NCI-H524 treated with DMSO at 0.1 percent for 48 hours (cell line): ENCODE measurements at places on chromosomes 3 and 15.

GRCh38 chr15:92425578-92426225, 32.0 kb downstream of the ST8SIA2 start:
- DNase-seq: no peak

GRCh38 chr3:77068808-77069207, 28.9 kb downstream of the ROBO2 start:
- no peak for DNase-seq

DNA sequence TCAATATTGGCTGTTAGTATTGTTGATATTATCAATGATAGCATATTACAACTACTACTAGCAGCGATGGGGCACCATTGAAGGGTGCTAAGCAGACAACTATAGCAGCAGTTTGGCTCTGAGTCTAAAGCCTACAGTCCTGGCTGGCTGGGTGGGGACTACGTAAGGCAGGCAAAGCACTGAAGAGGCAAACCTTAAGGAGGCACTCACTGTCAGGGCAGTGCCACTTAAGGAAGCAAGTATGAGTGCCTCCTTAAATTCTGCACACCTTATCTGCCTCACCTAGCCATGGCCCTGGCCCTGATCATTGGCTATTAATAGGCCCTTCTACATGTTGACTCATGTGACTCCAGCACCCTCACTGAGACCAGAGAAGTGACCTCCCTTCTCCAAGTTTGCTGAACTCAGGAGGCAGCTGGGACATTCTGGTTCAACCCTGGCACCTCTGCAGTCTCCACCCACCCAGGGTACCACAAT, 20.6 kb downstream of the CDCP1 start:
- no peak for DNase-seq

DNA sequence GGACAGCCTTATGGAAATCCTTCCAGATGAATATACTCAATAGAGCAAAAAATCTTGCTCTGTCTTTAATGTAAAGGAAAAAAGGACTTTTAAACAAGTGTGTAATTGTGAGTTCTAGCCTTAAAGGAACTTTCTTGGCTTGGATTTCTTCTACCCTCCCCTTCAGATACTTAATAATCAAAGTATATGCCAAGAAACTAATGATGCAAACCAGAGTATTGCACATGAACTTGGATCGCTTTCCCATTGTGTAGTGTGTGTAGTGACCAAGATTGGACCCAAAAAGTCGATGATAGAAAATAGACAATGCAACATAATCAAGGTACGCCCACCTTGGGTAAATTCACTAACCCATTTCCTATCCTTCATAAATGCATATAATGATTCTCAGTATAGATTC, 123.8 kb downstream of the TIGIT start:
- DNase-seq: no peak

DNA sequence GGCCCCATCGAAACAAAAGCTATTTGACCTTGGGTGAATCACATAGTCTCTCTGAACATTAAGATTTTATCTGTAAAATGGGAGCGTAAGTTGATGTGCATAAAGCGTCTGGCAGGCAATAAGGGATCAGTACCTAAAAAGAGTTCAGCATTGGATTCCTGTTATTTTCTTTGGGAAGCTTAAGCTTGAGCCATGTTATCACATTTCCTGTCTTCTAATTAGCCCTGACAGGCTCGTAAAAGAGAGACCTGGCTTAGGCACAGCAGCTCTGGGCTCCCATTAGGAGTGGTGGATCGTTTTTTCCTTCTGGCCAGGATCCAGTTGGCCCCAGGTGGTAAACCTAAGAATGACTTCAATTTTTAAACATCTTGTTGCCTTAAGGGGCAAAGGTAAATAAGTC, 26.0 kb upstream of the CA12 start:
- DNase-seq: peak; percentile 96

DNA sequence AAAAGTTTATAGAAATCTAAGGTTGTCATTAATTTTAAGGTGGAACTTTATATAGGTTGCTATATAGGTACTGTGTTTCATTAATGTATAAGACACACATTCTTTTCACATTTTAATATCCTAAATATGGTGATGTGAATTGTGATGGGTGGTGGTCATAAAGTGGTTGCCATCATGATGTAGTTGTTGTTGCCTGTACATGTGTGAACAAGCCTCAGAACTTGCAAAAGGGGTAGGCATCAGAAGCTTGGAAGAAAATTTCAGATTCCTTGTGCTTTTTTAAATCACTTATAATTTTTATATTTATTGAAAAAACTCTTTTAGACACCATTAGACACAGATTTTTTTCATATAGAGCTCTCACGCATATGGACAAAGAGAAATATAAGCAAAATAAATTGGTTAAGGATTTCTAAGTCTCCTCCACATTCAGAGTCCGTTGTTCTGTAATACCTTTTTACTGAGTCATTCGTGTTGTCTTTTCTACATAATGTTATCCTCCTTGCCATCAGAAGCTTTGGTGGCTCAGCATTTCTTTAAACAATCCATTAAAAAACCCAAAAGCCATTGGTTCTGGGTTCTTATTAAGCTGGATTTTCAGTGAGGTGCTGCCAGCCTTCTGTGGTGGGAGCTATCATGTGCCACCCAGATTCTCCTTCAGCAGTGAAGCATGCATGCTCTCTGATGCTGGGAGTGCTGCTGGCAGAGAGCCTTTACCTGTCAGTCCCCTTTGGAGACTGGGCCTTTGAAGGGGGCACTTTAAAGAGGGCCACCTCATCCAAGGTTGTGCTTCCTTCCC, 140.4 kb upstream of the GALNT15 start:
- DNase-seq: no peak

GRCh38 chr15:77057072-77057471, 13.8 kb downstream of the TSPAN3 start:
- no peak for DNase-seq

DNA sequence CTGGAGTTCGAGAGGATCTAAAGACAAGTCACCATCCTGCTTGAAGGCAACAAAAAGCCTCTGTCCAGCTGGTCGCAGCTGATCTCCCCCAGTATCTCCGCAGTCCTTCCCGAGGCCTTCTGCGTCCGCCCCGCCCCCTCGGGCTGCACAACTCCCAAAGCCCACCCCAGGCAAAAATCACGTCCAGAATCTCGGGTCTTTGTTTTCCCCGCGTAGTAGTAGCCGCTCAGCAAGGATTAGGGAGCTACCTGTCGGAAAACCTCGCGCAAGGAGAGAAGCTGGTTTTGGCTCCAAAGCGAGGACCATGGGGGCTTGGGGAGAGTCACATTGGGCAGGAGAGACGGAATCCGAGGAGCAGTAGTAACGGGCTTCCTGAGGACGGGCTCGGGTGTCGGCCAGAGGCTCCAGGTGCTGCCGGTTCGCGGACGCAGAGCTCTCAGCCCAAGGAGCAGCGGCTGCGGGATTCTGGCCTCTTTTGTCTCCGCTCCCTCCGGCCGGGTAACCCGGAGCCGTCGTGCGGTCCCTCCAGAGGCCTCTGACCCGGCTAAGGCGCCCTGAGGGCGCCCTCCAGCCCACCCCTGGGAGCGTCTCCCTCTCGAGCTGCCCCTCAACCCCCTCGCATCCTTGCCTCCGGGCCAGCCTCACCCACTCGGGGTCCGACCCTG, 401 bp downstream of the ZSCAN29 start:
- DNase-seq: no peak

DNA sequence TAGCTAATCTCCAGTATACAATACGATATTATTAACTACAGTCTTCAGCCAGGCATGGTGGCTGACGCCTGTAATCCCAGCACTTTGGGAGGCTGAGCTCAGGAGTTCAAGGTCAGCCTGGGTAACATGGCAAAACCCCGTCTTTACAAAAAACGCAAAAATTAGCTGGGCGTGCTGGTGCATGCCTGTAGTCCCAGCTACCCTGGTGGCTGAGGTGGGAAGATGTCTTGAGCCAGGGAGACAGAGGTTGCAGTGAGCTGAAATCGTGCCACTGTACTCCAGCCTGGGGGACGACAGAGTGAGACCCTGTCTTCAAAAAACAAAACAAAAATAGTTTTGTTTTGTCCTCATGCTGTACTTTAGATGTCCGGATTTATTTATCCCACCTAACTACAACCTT, 29.2 kb upstream of the SV2B start:
- DNase-seq: no peak

- no peak for DNase-seq
Observed at GRCh38 chr3:37492977-37493471, 318.6 kb upstream of the LRRFIP2 start.

GRCh38 chr3:110165753-110166152, 828.4 kb upstream of the DPPA4 start:
- no peak for DNase-seq

DNA sequence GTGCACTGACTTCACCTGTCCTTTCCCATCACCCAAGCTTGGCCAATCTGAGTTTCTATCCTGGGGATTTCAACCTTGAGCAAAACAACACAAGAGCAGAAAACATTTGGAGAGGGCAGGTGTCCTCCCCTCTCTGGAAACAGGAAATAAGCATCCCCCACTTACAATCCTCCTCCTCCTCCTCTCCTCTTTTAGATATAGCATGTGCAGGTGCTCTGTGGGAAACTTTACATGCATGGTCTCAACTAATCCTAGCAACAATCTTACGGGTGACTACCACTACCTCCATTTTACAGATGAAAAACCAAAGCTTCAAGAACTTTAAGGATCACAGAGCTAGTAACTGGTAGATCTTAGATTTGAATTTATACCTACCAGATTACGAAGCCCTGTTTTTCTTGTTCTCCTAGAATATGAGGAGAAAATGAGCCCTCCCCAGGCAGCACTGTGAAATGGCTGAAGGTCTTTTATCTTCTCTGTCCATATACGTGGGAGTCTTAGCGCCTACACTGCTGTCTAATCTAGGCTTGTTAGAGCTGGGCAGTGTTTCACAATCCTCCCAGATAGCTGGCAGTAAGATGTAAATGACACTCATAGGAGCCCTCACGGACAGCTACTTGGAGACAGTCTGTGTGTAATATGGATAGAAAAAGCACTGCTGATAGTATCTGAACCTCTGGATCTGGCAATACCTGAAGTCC, 301.2 kb upstream of the PROK2 start:
- DNase-seq: no peak

- DNase-seq: no peak
Observed at GRCh38 chr3:134189849-134190248, 60.8 kb downstream of the RYK start.

GRCh38 chr3:69129531-69129930, 7.1 kb upstream of the LMOD3 start:
- DNase-seq: no peak

DNA sequence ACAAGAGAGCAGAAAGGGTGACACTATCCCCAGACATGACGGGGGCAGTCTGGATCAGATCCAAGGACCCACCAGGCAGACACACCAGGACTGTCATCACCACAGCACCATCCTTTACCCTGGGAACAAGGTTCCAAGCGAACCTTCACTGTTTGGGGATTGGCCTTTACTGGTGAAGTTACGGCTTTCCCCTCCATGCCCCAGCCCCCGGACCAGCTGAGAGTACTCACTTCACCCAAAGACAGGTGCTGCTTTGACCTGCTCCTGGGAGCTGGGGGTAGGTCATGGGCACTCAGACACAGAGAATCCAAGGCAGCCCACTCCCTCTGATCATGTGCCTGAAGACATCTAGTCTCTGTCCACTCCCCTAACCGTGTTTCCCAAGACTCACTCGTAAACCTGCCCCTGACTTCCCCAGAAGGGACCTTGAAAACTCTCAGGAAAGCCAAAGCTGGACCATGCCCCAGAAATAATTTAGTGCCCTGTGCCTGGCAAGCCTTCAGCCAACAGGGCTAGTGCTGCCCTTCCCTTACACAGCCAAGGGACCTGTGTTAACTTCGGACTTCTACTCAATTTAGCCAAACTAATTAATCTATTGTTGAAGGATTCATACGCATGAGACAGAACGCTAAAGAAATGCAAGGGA, 2.8 kb downstream of the RRP9 start:
- no peak for DNase-seq

DNA sequence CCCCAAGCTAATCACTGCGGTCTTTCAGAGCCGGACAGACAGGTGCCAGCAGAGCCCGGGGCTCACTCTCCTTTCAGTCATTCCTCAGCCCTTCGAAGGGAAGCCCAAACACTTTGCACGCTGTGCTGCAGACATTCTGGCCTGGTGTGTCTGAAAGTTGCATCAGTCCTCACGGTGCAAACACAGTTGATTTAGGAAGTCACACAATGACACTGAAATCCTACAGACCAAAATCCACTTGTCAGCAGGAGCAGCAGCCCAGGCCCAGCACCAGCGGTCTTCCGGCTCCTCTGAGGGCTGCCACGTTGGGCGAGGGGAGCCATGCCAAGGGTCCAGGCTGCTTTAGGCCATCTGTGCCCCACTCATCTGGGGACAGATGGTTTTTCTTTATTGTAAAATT, 61.6 kb downstream of the RGMA start:
- no peak for DNase-seq

GRCh38 chr3:171268677-171269076, 191.5 kb downstream of the TNIK start:
- DNase-seq: no peak

- DNase-seq: no peak
Observed at GRCh38 chr3:18720543-18720942, 295.4 kb upstream of the SATB1 start.

DNA sequence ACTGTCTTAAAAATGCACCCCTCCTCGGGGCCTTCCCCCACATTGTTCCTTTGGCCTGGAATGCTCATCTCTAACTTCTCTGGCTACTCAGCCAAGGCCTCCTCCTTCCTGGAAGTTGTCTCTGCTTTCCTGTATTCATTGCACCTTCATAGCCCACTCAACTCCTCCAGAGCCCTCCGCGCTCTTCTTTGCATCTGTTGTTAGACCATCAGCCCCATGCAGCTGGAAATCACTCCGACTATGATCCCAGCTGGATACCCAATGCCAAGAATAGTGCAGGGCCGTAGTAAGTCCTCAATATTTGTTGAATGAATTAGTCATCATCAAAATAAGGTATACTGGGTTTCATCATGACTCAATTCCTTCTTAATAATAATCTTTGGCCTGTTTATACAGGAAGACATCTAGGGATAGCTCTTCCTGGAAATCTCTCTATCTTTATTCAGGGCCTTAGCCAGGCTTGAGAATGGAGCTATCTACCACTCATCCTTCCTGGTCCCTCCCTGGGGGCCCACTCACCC, 112.7 kb downstream of the SYNPR start:
- no peak for DNase-seq

DNA sequence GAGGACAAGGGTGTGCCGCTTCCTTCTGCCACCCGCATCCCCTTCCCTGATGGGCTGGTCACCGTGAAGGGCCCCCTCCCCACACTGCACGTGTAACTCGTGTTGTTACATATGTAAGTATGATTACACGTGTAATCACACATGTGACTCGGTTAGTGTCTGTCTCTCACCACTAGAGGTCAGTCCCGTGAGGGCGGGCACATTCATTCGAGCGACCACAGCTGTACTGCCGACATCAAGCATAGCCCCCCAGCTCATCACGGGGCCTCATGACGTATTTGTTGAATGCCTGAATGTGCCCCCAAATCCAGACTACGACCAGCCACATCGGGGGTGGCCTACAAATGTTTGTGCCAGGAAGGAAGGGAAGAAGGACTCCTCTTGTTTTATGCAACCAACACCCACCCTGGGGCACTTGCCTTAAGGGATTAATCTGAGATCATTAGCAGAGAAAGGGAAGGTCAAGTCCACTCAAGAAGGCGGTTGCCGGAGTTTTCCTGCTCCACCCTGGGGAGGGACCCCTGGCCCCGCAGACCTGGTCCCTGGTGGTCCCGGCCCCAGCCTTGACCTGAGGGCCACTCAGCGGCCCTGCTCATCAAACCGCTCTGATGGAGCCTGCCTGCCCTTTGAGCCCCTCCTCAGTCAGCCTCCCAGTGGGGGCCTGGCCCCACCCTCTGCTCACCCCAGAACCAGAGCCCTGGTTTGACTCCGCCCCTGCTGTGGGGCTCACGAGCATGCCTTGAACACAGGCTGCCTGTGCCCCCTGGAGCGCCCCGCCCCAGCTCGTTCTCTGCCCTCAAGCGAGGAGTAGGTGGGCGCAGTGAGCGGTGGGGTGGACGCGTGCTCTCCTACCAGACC, 52.8 kb downstream of the RGMA start:
- DNase-seq: no peak
